ENCODE measurements at places on chromosomes 12 and 14.
A peak's percentile ranks its signal among the peaks of the same experiment; 100 is the strongest.

GRCh38 chr12:6827437-6827911 lies 733 bp upstream of the P3H3 start:
- DNase-seq, result peak; percentile 79

- DNase-seq, result no peak
Observed at GRCh38 chr12:101186291-101186690, 23.7 kb downstream of the SLC5A8 start.

DNA sequence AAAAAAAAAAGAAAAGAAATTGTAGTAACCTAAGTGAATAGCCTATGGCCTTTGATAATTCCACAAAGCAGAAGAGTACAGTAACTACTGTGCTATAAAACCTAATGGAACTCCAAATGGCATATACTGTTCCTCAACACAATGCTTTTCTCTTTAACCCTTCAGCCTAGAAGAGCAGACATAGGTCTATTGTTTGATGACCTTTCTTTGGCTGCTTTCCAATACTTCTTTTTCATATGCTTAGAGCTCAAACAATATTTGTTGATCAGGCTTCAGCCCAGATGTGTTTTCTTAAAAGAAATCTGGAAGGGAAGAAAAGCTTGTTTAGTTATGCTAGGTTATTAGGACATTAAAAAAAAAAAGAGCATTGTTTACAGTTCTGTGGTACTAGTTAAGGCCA lies 116.4 kb downstream of the NTN4 start:
- no peak for DNase-seq

DNA sequence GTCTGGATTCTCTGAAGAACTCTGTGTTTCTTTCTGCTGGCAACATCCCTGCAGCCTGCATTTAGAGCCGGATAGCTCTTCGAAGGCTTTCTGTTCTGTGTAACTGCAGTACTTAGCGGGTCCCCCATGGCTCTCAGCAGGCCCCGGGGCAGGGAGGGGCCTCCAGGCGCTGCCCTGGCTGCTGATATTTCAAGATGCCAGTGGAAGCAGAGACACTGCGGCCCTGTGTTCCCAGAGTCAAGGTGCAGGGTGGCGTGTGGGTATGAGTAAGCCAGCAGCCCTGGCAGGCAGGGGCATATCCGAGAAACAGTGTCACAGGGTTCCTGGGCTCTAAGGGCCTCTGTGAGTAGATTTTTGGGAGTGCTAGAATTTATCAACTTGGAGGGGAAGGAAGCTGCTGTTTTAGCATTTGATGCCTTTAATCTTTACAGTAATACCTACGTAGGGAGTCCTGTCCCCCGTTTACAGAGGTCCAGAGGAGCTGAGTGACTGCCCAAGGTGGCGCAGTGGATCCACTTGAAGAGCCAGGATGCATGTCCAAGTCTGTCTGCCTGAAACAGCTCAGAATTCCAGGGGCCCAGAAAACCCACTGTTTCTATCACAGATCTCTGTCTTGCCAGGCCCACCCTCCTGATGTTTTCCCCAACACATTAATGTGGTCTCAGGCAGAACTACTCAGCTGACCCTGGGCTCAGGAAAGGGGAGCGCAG lies 16.2 kb downstream of the ESRRB start:
- no peak for DNase-seq

DNA sequence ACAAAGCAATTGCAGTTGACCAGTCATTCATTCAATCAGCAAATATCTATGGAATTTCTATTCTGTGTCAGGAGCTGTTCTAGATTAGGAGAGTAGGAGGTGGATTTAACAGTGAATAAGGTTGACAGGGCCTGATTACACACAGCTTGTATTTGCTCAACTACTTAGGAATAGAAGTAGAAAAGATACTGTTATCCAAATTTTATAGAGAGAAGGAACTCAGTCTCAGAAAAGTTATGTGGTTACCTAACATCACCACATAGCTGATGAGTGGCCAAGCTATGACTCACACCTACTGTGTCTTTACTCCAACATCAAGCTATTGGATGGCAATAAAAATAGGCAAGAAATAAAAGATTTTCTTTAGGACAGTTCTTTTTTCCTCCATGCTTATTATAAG lies 374.8 kb downstream of the RMST start:
- DNase-seq, result no peak

GRCh38 chr12:119011231-119011630 lies 29.9 kb downstream of the SRRM4 start:
- no peak for DNase-seq

GRCh38 chr12:63777340-63777739 lies 2.4 kb upstream of the RXYLT1 start:
- no peak for DNase-seq

DNA sequence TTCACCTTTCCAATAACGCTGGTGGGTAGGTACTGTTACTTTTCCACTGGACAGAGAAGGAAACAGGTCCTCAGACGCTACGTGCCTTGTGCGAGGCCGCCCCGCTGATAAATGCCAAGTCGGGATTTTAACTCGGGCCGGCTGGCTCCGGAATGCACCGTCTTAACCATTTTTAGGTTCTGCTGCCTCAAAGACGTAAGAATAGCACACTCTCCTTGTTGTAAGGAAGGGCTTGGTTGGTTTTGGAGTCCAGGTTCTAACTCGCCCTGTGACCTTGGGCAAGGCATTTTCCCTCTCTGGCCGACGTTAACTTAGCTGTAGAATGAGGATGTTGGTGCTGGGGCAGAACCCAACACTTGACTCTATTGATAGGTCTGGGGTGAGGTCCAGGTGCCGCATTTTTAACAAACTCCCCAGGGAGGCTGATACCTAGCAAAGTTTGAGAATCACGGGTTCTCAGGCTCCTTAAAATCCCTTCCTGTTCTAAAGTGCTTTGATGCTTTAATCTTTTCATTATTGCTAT lies 814 bp downstream of the ANKRD13A start:
- DNase-seq, result no peak

GRCh38 chr12:104736307-104736706 lies 221.8 kb downstream of the SLC41A2 start:
- DNase-seq, result peak; percentile 53

- no peak for DNase-seq
Observed at GRCh38 chr12:9241301-9241700, 33.1 kb upstream of the PZP start.

- no peak for DNase-seq
Observed at GRCh38 chr14:24092110-24092504, 2.0 kb upstream of the PCK2 start.

GRCh38 chr12:46084666-46085631 lies 94.6 kb upstream of the SCAF11 start:
- DNase-seq, result no peak

DNA sequence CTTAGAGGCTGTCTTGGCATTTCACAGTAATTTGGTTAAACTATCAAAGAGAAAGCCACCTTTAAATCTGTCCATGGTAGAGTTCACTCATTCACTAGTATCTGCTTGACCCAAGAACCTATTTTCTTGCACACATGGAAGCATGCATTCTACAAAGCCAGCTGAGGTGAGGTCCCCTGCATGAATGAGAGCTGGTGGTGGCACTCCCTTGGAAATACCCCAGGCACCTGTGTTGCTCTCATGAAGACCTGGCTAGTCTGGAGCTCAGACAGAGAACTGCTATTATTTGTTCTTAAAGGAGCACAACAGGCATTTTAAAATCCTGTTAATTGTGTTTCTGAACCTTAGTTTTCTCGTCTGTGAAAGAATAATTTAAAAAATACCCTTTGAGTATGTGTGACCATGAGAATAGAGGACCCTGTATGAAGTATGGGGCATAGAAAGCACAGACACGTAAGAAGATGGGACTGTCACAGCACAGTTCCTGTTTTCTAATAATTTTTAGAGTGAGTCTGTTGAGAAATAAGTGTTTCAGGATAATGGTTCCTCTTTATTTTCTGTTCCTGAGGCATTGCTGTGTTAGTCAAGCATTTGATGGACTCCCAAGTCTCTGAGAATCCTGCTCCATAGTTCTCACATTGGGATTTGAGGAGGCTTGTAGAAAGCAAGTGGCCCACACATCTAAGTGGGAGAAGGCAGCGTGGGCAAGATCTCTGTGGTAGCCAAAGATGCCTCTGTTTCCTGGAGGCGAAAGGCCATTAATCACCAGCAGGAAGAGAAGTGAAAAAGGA lies 10.9 kb downstream of the RGS6 start:
- DNase-seq, result no peak
